ENCODE measurements at places on chromosomes 11 and 22.

DNA sequence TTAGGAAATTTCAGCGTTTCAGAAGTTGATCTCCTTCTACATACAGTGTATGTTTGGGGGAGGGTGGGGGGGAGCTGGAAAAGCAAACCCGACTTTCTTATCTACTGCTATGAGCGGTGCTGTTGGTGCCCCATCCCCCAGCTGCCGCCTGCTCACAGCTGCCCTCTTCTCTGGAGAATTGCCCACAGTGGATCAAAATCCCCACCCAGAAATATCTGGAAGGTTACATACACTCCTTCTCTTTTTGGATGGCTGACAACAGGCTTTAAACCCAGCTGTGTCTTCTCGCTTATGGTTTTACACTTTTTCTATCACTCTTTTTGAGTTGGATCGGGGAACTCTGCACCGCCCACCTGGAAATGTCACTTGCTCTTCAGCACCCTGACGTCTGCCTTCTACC, 56.4 kb downstream of the DHCR7 start:
- DNase-seq = no peak

- no peak for DNase-seq
Measured at GRCh38 chr22:47618180-47619010, 855.9 kb downstream of the TBC1D22A start.

- peak; percentile 12 for DNase-seq
Measured at GRCh38 chr11:94400839-94401772, at the start of gene GPR83. GPR83 (minus strand) TSS chr11:94401419; CDS start chr11:94401247, 172 bp downstream.

GRCh38 chr11:95346265-95346664, 115.3 kb upstream of the SESN3 start:
- no peak for DNase-seq

DNA sequence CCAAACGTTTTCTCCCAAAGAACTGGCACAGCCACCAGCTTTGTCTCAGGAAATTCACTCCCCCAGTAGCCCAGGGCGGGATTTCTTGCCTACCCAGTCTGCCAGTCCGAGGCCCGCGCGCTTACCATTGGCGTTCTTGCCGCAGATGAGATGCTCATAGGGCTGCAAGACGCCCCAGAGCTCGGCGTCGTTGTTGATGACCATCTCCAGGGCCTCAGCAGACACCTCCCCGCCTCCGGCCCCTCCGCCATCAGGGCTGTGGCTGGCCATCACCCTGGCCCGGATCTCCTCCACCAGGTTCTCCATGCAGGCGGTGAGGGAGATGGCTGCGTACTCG, 1.3 kb downstream of the ABTB2 start:
- peak; percentile 78 for DNase-seq

GRCh38 chr11:121086866-121087265, 14.2 kb upstream of the TECTA start:
- DNase-seq = peak; percentile 27

DNA sequence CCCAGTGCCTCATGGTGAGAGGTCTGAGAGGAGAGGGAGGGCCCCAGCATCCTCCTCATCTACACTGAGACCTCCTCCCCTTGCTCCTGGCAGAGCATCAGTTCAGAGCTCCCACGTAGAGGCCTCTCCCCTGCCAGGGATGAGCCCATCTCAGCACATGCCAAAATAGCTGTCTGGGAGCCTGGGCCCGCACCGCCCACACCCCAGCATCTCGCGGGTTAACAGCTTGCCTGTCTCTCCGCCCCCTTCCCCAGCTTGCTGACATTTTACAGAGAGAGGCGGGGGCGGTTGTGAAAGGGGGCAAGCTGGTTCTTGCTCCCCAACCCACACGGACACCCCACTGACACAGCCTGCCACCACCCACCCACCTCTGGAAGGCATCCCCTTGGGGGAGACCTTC, 6.4 kb downstream of the DGKZ start:
- DNase-seq = no peak

GRCh38 chr11:64745521-64746328, 1.8 kb upstream of the RASGRP2 start:
- DNase-seq = peak; percentile 80

GRCh38 chr22:44879301-44879680, 126.9 kb downstream of the ARHGAP8 start:
- DNase-seq = no peak

DNA sequence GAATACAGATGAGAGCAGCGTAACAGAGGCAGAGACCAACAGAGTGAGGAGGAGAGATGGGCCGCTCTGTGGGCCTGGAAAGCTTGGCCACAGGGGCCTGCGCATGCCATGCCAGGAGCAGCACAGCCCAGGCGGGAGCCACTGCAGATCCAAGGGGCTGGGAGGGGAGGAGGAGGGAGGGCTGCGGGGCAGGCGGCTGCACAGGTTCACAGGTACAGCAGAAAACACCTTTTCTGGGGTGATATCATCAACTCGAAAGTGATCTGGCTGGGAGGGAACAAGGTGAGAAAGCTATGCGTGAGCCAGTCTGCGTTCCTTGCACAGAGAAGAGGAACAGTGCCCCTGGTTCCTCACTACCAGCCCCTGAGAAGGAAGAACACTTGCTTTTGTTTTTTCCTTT, 14.8 kb downstream of the VPS37C start:
- no peak for DNase-seq

- DNase-seq = no peak
Measured at GRCh38 chr11:127935081-127935480, 652.3 kb downstream of the ETS1 start.

GRCh38 chr22:26339755-26340154, 89.3 kb upstream of the ASPHD2 start:
- no peak for DNase-seq

DNA sequence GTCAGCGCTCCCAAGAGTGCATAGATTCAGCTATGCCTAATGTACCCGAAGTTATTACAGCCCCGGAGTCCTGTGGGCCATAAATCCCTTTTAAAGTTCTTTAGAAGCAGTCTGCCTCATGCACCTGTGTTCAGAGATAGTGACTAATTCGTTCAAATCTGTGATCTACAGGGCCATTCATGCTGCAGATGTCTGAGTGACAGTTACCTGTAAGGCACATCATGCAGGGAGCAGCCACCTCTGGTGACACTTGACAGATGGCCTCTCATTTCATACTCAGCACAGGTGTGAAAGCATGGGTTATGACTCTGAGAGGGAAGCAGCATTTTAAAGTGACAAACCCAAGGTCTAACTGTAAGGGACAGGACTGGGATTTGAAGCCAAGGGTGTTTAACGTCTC, 2.4 kb upstream of the E2F8 start:
- DNase-seq = no peak

DNA sequence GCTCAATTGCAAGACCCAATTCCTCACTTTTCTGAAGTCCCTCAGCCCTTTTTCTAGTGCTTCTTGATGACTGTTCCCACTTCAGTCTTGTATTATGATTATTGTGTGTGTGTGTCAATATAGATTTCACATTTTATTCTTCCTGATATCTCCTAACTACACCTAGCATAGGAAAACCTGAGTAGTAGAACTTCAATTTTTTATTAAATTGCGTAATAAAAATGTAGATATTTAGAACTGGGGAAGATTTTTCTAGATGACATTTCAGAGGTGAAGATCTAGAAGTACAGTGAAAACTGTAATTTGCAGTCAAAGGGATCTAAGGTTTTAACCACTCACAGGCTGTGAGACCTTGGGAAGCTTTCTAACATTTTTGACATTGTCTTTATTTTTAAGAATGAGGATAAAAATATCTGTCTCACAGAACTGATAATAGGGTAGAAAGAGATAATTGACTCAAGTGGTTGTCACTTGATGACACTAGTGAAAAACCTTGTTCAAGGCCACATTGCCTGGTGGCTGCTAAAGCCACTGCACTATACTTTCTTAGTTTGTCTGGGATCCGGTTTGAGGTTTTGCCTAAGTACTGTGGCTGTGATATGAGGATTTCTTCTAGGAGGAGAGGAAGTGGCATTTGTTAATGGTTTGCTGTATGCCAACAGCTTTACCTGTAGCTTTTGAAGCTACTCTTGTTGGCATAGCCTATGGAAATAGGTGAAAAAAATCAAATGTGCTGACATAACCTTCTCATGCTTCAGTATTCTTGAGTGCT, 32.2 kb upstream of the SESN3 start:
- no peak for DNase-seq

DNA sequence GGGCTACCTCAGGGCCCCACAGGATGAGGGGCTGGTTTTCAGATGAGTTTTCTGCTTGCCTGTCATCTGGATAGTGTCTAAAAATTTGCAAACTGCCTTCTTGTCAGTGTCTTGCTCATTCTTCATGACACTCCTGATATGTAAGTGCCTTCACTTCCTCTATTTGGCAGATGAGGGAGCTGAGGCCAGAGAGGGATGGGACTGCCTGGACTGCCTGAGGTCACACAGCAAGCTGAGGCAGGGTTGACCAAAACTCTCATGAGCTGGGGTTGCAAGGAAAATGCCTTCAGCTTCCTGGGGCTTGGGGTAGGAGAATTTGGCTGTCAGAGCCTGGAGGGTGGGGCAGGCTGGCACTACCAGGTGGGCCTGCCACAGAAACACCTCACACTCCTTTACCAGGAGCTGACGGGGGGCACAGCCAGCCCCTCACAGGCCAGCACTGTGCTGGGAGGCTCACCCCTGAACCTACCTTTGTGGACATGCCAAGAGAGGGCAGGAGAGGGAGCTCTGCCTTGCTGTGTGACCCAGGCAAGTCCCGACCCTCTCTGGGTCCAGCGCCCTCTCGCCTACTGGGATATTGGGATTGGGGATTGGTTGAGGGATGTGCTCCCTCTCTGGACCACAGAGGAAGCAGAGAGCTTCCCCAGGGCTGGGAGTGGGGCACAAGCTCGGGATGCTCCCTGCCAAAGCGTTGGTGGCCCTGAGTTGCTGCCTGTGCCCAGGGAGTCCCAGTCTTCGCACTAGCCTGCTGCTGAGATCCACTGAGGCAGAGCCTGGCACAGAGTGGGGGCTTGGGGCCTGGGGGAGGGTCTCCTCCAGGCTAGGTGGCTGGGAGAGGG, 1.9 kb upstream of the P2RY6 start:
- DNase-seq = no peak

DNA sequence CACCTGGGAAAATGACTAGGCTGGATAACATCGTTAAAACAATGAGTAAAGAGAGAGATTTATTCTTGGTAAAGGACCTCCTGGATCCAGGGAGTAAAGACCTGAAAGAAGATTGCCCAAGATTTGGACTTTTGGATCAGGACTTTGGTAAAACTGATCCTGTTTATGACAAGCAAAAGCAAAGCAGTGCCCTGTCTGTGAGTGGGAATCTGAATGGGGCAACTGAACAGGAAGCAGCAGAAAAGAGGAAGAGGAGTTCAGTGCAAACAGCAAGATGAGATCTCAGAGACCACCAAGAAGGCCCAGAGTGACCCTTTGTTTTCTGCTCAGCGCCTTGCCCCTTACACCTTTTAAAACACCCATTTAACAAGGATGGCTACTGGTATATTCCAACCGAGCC, 122.0 kb downstream of the VPREB1 start:
- DNase-seq = no peak

DNA sequence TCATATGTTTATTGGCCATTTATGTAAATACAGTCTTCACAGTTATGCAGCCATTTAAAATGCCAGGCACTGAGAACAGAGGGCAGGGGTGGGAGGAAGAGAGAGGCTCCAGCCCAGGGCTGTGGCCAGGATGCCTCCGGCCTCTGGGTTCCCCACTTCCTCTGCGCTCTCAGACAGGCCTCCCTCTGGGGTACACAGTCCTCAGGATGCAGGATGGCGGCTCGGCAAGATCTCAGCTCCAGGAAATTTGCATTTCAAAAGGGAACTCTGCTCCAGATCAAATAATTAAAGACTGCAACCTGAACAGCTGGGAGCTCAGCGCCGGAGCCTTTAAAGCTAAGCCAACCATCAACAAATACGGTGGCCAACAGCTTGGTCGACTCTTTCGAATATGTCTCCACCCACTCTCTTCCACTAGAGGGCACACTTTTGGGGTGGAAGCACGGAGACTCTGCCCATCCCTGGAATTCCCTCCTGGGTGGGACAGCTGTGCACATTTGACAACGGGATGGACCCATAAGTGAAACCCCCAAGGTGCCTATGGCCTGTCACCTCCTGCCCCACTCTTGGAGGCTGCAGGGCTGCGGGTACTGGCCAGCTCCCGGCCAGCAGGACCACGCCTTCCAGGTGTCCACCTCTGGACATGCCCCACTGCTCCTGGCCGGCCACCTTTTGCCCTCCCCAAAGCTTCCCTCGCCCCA, 1044.7 kb downstream of the BRD1 start:
- DNase-seq = no peak

DNA sequence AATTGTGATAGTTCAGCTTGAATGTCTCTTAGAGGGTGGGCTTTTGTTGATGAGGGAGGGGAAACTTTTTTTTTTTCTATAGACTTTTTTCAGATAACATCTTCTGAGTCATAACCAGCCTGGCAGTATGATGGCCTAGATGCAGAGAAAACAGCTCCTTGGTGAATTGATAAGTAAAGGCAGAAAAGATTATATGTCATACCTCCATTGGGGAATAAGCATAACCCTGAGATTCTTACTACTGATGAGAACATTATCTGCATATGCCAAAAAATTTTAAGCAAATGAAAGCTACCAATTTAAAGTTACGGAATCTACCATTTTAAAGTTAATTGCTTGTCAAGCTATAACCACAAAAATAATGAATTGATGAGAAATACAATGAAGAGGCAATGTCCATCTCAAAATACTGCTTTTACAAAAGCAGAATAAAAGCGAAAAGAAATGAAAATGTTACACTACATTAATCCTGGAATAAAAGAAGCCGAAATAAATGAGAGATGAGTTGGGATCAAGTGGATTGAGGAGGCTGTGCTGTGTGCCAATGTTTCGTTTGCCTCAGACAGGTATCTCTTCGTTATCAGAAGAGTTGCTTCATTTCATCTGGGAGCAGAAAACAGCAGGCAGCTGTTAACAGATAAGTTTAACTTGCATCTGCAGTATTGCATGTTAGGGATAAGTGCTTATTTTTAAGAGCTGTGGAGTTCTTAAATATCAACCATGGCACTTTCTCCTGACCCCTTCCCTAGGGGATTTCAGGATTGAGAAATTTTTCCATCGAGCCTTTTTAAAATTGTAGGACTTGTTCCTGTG, 3.9 kb downstream of the MALAT1 start:
- peak; percentile 53 for DNase-seq

DNA sequence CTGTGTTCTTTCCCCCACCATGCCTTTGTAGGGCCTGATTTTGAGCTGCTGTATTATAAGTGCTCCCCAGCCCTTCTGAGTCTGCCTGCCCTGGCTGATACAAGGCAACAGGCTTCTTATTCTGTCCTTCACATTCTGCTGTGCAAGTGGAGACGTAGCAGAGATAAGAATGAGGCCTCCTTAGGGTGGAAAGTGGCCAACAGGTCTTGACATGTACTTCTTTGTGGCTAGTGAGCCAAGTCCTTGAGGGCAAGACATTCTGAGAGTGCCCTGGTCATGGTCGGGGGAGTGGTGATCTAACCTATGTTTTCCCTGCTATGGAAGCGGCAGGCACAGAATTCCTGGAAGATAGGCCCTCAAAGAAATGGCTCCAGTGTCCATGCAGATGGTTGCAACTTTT, 235.7 kb upstream of the CADM1 start:
- no peak for DNase-seq

- DNase-seq = no peak
Measured at GRCh38 chr11:8363921-8364320, 100.2 kb upstream of the LMO1 start.
